ENCODE measurements at places on chromosomes 7 and 10. TPM values are rescaled to one million over a fixed set of nuclear protein-coding genes. Genes with fewer than 3 reads are reported as not detected.

PNLIPRP1 gene
- total RNA-seq = not detected

UCMA gene
- not detected for total RNA-seq

CPA4 gene
- total RNA-seq = 4.4 TPM

WDR86 gene
- total RNA-seq = 0.11 TPM

PSMA2 gene
- total RNA-seq = 197 TPM

ALOX5 gene
- total RNA-seq = 0.83 TPM

SPDYE3 gene
- not detected for total RNA-seq

C10orf105 gene
- total RNA-seq = not detected

ATXN7L1 gene
- 5.9 TPM for total RNA-seq

COPS6 gene
- total RNA-seq = 169 TPM

GATAD1 gene
- 17.9 TPM for total RNA-seq

GCK gene
- total RNA-seq = not detected

CYP3A4 gene
- not detected for total RNA-seq

ARHGEF35 gene
- total RNA-seq = 0.18 TPM

TLX1 gene
- total RNA-seq = not detected

TMEM176B gene
- 0.15 TPM for total RNA-seq

ETV1 gene
- total RNA-seq = 2.7 TPM

PTF1A gene
- not detected for total RNA-seq

ZNF853 gene
- 2.0 TPM for total RNA-seq

ZNF467 gene
- total RNA-seq = 1.1 TPM

GPAM gene
- 6.5 TPM for total RNA-seq

HECTD2 gene
- total RNA-seq = 3.3 TPM

STEAP1B gene
- 0.20 TPM for total RNA-seq

CCL24 gene
- total RNA-seq = not detected

ANKRD2 gene
- total RNA-seq = 5.0 TPM

CFAP43 gene
- 0.16 TPM for total RNA-seq

ACBD5 gene
- total RNA-seq = 24.5 TPM

XPNPEP1 gene
- total RNA-seq = 31.0 TPM

SEC31B gene
- 2.7 TPM for total RNA-seq

ITPRID1 gene
- not detected for total RNA-seq
